ENCODE measurements at places on chromosomes 3 and 15. TPM values are rescaled to one million over a fixed set of nuclear protein-coding genes. Genes with fewer than 3 reads are reported as not detected.

Gene NOX5
- total RNA-seq: 0.13 TPM

Gene ATP13A5
- total RNA-seq: not detected

Gene FSIP1
- 1.5 TPM for total RNA-seq

Gene DUOXA2
- total RNA-seq: not detected

Gene PXK
- total RNA-seq: 30.3 TPM

Gene SLC2A2
- not detected for total RNA-seq

Gene STAB1
- total RNA-seq: 6.5 TPM

Gene TM4SF1
- total RNA-seq: 2,041 TPM

Gene WDR5B
- 6.4 TPM for total RNA-seq

Gene SMCO1
- total RNA-seq: not detected

Data from aortic smooth muscle cell (primary cell).